ENCODE measurements at places on chromosomes 6 and 20.

DNA sequence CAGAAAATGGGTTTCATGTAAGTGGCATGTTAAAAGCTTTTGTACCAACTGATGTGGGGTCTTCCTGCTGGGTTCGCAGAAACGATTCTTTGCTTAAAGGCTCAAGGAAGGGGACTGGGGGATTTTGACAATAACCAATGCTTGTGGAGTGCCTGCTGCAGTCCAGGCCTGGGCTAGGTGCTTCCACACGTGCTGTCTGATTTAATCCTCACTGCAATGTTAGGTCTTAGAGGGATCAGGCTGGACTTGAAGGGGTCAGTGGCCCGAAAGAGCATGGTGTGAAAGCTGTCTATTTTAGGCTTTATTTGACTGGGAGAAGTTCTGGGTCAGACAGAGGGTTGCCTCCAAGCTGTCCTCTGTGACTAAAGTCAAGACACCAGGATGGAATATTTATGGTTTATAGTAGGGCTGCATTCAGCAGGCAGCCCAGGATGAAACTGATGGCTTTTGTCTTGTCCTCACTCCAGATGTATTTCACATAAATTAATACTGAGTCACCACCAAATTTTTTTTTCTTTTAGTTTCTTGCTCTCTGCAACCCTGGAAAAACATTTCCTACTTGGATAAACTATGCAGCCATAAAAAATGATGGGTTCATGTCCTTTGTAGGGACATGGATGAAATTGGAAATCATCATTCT lies 219.1 kb downstream of the ZMYND8 start:
- DNase-seq: no peak

GRCh38 chr6:145863366-145863765 lies 48.8 kb upstream of the FBXO30 start:
- DNase-seq: no peak

DNA sequence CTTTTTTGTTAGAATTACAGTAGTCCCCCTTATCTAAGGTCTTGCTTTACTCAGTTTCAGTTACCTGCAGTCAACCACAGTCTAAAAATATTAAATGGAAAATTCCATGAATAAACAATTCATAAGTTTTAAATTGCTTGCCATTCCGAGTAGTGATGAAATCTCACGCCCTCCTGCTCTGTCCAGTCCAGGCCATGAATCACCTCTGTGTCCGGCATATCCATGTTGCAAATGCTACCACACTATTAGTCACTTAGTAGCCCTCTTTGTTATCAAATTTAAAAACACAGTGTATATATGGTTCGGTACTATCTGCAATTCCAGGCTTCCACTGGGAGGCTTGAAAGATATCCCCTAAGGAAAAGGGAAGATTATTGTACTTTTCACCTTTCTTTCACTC lies 164.6 kb upstream of the FAM83B start:
- no peak for DNase-seq

DNA sequence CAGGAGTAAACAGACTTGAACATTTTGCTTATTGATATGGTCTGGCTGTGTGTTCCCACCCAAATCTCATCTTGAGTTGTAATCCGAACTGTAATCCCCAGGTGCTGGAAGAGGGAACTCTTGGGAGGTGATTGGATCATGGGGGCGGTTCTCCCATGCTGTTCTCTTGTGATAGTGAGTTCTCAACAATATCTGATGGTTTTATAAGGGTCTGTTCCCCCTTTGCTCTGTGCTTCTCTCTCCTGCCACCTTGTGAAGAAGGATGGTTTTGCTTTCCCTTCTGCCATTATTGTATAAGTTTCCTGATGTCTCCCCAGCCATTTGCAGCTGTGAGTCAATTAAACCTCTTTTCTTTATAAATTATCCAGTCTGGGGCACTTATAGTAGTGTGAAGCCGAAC lies 40.0 kb downstream of the MYLIP start:
- DNase-seq: no peak

DNA sequence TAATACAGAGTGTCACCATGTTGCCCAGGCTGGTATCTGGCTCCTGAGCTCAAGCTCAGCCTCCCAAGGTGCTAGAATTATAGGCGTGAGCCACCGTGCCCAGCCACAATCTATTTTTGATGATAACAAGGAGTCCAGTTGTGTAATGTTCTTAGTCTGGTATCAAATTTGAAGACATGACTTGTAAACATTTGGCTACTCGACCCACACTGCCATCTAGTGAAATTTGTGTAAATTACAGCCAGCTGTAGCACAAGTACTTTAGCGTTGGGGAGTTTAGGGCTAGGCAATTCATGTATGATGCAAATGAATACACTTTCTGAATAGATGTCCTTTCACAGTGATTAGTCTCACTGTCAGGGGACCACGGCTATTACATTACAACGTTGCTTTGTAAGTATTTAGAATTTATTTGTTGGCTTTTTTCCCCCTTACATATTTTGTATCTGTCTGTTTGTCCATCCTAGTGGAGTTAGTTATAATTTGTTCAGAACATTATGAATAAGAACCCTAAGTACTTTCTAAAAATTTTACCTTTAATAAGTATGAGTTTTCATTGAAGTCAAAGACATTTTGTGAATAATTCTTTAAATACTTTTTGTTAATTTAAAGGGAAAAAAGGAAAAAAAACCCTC lies 139.7 kb downstream of the PRDM13 start:
- peak; percentile 2 for DNase-seq

- no peak for DNase-seq
Observed at GRCh38 chr6:16751251-16751946, 9.9 kb downstream of the ATXN1 start.

DNA sequence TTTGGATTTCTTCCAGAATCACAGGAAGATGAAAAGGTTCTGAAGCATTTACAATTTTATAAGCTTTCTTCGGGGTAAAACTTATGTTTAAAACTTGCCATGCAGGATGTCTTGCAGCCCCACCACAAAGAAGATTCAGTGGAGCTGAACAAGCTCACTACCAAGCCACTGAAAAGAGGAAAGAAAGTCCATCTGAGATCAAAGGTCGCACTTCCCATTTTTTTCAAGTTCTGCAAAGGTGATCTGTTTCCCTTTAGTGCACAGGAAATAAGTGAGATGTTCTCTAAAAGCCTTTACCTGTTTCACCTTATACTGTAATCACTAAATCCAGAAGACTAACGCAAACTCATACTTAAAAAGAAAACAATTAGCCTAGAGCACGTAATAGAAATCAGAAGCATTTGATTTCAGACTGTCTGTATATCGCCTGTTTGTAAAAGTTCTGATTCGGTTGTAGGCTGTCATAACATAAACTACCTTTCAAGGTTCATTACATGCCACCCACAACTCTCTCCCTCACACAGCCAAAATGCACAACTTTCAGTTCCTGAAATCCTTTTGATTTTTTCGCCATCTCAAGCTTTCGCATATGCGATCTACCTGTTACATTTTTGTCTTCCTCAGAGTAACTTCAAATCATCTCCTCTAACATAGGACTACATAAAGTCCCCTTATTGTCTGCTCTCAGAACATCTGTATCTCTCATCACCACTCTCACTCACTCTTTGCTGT lies 1.8 kb downstream of the ECHDC1 start:
- no peak for DNase-seq

DNA sequence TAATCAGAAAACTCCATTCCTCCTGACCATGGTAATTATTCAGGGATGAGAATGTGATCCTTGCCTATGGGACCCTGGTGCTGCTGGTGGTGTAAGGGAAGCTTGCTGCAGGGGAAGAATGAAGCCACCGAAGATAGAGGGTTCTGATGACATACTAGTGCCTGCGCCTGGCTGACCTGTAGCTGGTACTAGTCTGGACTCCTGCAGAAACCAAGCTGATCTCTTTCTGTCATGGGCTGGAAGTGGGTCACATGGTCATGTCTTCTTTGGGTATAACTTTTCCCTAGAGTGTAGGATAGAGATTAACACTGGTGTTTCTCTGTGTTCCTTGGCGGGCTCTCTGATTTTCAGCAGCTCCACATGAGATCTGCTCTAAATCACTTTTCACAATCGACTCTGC lies 8.6 kb upstream of the SLC4A11 start:
- DNase-seq: no peak

GRCh38 chr20:9927224-9927623 lies 88.3 kb upstream of the PAK5 start:
- no peak for DNase-seq

GRCh38 chr6:159866286-159867247 lies 24.2 kb upstream of the MAS1 start:
- no peak for DNase-seq

- DNase-seq: no peak
Observed at GRCh38 chr20:53502820-53503219, 90.8 kb downstream of the ZNF217 start.

GRCh38 chr20:1301031-1301529 lies 27.9 kb downstream of the SDCBP2 start:
- DNase-seq: no peak

GRCh38 chr6:154370545-154370944 lies 13.9 kb upstream of the IPCEF1 start:
- no peak for DNase-seq
